Foreskin fibroblast (primary cell): ENCODE measurements at places on chromosomes 16 and 17.

- DNase-seq = no peak
Measured at GRCh38 chr17:50831471-50831928, 3.9 kb upstream of the WFIKKN2 start.

- no peak for DNase-seq
Measured at GRCh38 chr17:28180449-28180848, 138.0 kb downstream of the NLK start.

GRCh38 chr16:649631-650030, 466 bp downstream of the WDR90 start:
- DNase-seq = no peak

- no peak for DNase-seq
Measured at GRCh38 chr16:86079255-86079885, 180.4 kb downstream of the IRF8 start.

DNA sequence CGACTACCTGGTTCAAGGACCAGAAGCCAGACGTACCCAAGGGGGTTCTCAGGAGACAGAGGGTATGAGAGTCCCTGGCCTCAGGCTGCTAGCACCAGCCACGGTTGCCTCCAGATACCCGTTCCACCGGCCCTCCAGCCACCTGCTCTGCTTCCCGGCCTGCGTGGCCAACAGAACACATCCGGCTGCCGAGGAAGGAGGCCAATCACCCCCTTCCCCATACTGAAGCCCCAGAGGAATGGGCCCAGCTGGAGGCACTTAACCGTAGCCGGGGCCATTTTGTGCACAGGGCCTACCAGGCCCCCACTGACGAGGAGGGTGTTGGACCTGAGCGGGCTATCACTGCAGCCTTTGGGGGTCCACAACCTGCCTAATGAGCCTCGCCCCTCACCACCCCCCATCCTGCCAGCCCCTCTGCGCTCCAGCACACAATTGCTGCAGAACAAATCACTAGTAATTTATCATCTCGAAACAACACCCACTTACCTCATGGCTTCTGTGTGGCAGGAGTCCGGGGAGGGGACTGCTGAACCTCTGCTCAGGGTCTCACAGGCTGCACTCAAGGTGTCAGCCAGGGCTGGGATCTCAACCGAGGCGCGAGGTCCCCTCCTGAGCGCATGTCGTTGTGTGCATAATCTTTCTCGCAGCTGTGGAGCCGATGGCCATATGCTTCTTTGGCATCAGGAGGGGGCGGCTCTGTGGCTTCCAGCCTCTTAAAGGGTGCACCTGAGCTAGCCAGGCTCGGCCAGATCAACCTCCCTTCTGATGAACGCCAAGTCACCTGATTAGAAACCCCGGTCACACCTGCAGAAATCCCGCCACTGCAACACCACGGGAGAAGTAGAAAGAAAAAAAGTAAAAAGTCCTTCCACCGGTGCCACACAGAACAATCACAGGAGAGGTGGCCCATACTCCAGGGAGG, 10.1 kb upstream of the KREMEN2 start:
- DNase-seq = no peak

DNA sequence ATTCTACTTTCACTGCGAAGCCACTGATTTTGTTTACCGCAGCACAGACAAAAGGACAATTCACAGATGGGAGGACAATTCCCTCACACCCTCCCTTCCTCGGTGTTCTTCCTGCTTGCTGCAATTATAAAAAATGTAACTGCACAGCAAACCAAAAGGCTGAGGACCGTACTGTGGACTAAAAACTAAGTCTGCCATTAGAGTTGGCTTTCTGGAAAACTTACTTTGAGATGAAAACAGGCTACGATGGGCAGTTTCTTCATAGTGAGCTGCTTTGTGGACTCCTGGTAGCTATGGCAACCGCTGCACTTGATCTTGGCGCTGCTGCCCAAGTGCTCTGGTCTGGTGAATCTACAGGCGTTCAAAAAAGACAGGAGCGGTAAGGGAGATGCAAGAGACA, 35.2 kb downstream of the USP22 start:
- no peak for DNase-seq

DNA sequence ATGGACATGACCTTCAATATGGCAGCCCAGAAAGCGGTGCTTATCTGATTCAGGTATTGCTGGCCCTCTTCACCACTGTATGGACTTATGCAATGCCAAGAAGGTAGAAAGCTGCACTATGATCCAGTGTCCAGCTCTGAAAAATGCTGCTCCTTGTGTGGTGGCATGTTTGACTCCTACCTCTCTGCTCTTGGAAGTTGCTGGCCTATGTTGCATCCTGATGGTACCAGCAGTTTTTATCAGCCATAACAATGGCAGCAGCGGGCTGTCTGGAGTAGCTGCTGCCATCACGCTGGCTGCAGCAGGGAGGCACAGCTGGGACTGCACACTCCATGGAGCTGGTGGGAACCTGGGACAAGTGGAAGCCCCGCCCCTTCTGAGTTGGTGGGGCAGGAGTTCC, 53.1 kb upstream of the MED9 start:
- no peak for DNase-seq

DNA sequence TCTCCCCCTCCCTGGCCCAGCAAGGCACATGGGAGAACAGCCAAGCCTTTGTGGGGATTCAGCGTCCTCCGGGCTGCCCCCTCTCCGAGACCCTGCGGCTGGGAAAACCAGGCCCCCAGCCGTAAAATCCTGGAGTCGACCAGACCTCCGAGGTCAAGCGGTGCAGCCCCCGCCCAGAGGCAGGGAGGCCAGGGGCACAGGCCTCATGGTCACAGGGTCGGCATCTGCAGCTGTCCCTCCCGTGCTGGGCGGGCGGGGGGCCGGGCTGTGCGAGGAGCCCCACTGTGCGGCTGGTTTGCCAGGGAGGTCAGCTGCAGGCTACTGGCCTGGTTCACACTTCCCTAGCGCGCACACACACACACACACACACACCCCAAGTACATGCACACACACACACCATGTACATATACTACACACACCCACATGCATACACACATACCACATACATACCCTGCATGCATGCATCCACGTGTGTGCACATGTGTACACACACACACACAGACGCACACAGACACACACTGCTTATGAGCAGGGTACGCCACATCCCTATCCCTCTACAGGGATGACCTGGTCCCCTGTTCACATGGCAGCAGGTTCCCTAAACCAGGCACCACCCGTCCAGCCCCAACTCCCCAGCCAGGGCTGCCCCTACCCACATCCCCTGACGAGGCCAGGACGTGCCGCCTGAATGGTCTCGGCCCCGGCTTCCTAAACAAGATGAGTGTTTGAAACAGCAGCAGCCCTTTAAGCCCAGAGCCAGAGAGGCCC, 108.9 kb upstream of the CIBAR2 start:
- DNase-seq = no peak

DNA sequence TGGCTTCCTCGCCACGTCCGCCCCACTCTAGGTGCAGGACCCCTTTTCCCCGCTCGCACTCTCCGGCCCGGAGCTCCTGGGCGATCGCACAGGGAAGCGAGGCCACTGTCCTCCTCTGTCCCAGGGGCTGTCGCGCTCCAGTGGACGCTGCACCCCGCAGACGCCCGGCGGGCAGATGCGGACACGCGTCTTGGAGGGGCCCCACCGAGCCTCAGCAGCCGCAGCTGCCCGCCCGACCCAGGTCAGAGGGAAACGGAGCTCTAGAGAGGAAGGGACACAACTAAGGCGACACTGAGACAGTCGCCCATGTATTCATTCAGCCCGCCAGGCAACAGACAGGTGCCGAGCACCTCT, 726 bp upstream of the SLC13A5 start:
- DNase-seq = no peak
